Stimulated activated CD4-positive, alpha-beta T cell treated with anti-CD3 and anti-CD28 coated beads, Interleukin-1b, Interleukin-23, amount 100 ng/mL, for 1 hour (primary cell): ENCODE measurements at places on chromosomes 12 and 14.

GRCh38 chr14:35687335-35687939, 121.7 kb downstream of the RALGAPA1 start:
- no peak for DNase-seq

GRCh38 chr14:52315355-52315718, 1.2 kb downstream of the PTGER2 start:
- no peak for DNase-seq

DNA sequence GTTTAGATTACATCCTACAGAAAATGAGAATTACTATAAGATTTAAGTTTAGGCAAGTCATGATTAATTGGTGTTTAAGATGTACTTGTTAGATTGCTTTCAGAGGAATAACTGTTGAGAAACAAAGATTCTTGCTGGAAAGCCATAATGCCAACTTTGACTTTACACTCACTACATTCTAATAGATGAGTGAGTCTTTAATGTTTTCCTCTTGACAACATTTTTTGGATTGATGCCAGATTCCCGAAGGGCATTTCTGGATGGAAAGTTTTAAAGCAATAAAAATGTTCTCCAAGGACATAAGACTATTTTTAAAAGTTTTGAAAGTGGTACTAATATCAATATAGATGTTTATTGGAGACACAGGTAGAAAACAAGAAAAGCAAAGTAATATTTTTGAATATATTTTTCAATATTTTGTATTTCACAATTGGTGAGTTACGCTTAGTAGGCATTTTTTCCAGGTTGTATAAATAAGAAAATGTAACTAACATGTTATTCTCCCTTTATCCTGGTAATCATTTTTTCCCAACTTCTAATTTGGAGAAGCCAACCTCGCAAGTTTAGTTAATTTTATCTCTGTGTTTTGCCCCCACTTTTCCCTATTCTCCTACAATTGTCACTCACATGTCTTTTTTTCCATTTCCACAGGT, 307.3 kb downstream of the CEP128 start:
- no peak for DNase-seq

- DNase-seq, result no peak
These were observed 14.0 kb upstream of the TRPV4 start for GRCh38 chr12:109847142-109847735.

DNA sequence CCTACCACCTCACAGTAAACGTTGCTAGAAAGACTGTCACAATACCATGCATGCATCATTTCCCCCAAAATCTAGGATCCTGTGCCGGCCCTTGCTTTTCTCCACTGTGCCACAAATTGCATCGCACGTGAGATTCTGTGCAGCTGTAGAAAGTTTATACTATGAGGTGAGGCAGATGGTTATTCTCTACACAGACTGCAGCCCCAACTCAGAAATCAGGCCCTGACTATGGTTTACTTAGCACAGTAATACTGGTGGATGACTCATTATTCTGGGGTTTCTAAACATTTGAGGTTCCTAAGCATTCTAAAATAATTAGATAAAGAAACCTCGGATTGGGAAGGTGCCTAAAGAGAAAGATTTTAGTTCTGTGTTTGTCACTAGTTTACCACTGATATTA, 163.8 kb upstream of the CCDC198 start:
- DNase-seq, result no peak

- no peak for DNase-seq
These were observed 74.8 kb upstream of the PYGL start for GRCh38 chr14:51019089-51019488.

DNA sequence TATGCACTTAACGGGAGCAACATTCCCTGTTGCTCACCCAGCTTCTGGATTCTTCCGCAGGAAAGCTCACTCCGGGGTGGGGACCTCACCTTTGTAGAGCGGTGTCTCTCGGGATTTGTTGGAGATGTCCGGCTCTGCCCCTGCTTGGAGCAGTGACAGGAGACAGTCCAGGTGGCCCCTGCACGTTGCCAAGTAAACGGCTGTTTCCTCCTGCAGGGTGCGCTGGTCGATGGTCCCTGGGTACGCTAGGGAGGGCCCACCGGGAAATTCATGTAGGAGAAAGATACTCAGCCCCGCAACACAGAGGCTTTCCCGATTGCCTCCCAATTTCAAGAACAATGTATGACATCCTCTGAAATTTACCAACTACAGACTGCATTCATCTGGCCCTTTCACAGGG, 23.1 kb downstream of the ASB2 start:
- DNase-seq, result no peak
